Stimulated activated CD8-positive, alpha-beta memory T cell treated with anti-CD3 and anti-CD28 coated beads, Interleukin-7, amount 100 ng/mL, for 24 hours (primary cell): ENCODE measurements at places on chromosomes 16 and 17.

DNA sequence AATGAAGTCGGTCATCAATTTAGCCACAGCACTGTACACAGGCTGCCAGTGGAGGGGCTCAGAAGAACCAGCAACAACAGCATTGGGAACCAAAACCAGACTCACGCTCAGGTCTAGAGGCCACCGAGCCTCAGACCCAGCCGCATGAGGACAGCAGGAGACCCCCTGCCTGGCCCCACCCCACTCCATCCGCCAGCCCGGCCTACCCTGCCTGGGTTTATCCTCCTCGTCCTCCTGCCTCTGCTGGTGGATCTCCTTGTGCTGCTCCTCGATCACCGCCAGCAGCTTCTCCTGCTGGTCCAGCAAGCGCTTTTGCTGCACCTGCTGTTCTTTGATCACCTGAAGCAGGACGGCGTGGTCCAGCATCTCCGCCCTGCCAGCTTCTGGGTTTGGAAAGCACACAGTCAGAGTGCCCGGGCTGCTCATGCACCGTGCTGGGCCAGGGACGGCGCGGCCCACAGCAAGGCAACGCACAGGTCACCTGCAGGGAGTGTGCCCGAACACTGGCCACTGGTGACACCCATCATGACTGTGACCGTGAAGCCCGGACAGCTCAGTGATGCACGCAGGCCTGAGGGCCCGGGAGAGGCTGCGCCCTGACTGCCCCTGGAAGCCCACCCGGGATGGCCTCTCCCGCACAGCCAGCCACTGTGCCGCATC lies 7.7 kb downstream of the NDUFAF8 start:
- no peak for DNase-seq

GRCh38 chr17:1834380-1835149 lies 4.8 kb downstream of the RPA1 start:
- no peak for DNase-seq

GRCh38 chr17:68431661-68432071 lies 25.6 kb downstream of the WIPI1 start:
- no peak for DNase-seq

GRCh38 chr16:80287674-80288073 lies 253.1 kb upstream of the DYNLRB2 start:
- DNase-seq, result no peak

- no peak for DNase-seq
These were observed 8.5 kb downstream of the HASPIN start for GRCh38 chr17:3732210-3732621.

DNA sequence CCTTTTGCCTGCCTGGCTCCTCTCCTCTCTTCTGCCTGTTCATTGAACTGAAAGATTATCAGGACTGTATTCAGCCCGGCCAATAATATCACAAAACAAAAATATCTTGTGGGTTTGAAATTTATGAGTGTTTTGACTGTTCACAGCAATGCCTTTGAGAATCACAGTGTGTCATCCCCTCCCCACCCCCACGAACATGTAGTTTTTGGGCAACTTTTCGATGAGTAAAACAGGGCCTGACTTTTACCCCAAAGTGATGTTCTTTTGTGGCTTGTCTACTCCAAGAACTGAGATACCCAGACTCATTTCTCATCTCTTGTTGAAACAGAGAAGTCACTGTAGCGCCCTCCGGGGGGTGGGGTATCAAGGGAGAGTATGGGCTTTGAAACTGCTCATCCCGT lies 675.7 kb downstream of the WWOX start:
- peak; percentile 37 for DNase-seq

- no peak for DNase-seq
These were observed 51.3 kb upstream of the AMZ2 start for GRCh38 chr17:68196394-68197090.
